CD4-positive, alpha-beta T cell treated with Interleukin-12 subunit alpha and Interleukin-12 subunit beta, for 1 hour (primary cell): ENCODE measurements at places on chromosomes 7 and 10.
A peak's percentile ranks its signal among the peaks of the same experiment; 100 is the strongest.

DNA sequence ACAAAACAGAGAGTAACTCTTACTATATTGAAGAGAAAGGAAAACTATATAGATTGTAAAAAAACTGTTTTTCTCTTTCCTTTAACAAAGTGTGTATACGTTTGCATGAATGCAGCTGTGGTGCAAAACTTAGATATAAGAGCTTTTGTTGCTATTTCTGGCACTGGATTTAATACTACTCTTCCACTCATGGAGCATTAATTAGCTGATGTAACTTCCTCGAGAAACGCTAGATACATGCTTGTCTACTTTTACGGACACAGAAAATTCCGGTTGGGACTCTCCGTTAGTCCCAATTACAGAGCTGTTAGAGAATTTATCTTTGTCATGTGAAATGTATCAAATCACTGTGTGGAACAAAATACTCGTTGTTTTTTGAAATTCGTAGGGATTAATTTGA lies 135.5 kb downstream of the ZNF22 start:
- DNase-seq, result no peak

DNA sequence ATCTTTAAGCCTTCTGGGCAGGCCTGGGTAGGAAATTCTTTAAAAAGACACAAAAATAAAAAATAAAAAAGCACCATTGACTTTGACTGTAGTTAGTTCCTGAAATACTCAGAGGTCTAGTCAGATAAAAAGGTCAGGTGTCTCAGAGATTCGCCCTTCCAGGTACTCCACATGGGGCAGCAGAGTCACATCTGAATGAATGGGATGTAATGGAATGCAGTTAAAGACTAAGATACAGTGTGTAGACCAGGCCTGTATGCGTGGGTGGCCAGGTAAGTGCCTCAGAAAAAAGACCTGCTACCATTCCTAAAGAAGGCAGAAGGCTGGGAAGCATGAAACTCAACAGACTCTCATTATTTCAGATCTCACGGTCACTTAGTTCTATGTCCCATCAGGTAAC lies 68.6 kb upstream of the SEM1 start:
- DNase-seq, result no peak

- no peak for DNase-seq
Observed at GRCh38 chr10:100359529-100360150, 12.6 kb downstream of the SCD start.

DNA sequence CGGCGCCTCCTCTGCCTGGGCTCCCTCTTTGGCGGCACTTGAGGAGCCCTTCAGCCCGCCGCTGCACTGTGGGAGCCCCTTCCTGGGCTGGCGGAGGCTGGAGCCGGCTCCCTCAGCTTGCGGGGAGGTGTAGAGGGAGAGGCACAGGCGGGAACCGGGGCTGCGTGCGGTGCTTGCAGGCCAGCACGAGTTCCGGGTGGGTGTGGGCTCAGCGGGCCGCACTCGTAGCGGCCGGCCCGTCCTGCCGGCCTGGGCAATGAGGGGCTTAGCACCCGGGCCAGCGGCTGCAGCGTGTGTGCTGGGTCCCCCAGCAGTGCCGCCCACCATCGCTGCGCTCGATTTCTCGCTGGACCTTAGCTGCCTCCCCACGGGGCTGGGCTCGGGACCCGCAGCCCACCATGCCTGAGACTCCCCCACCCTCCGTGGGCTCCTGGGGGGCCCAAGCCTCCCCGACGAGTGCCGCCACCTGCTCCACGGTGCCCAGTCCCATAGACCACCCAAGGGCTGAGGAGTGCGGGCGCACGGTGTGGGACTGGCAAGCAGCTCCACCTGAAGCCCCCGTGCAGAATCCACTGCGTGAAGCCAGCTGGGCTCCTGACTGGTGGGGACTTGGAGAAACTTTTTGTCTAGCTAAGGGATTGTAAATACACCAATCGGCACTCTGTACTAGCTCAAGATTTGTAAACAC lies 73.8 kb upstream of the KMT2E start:
- no peak for DNase-seq

DNA sequence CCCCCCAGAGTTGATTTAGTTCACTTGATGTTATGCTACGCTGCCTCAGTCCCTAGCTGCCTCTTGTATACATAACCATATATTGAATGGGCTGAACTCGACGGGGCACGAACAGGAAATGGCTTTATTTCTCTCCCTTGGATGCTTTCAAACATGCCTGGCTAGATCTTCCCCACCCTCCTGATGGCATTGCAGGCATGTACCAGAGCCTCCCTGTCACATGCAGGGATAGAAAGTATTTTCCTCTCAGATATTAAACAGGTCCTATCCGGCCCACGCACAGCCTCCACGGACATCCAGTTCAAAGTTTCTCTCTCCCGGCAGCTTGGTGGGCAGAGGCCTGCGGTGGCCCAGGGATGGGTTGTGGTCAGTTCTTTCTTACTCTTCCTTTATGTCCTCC lies 422.1 kb downstream of the RPS24 start:
- DNase-seq, result no peak

DNA sequence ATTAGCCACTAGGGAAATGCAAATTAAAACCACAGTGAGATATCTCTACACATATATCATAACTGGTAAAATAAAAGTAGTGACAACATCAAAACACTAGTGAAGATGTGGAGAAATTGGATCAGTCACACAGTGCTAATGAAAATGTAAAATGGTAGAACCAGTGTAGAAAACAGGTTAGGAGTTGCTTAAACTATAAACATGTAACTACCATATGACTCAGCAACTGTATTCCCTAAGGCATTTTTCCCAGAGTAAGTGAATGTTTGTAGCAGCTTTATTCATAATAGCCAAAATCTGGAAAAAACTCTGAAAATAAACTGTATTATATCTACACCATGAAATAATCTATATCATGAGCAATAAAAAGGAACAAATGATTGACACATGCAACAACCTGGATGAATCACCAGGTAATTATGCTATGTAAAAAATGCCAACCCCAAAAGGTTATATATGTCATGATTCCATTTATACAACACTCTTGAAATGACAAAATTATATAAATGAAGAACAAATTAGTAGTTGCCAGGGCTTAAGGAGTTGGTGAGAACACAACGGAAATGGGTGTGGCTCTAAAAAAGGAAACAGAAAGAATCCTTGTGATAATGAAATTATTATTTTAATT lies 22.8 kb downstream of the SLC25A40 start:
- DNase-seq, result no peak

DNA sequence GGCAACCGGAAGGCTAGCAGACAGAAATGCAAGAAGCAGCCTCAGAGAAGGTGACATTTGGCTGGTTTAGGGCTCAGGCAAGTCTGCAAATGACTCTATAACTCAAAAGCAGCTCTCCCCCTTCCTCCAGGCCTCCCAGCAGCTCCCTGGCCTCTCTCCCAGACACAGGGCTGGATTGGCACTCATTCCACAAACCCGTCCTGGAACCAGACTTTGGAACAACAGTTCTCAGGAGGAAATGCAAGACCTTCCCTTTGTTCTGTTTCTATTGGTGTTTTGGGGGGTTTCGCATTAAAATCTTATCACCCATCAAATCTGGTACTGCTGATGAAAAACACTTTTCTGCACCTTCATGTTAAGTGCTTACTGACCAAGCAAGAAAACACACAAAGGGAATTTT lies 40.3 kb upstream of the EFCAB10 start:
- no peak for DNase-seq

GRCh38 chr10:102407425-102408130 lies 11.0 kb downstream of the PSD start:
- peak; percentile 23 for DNase-seq

DNA sequence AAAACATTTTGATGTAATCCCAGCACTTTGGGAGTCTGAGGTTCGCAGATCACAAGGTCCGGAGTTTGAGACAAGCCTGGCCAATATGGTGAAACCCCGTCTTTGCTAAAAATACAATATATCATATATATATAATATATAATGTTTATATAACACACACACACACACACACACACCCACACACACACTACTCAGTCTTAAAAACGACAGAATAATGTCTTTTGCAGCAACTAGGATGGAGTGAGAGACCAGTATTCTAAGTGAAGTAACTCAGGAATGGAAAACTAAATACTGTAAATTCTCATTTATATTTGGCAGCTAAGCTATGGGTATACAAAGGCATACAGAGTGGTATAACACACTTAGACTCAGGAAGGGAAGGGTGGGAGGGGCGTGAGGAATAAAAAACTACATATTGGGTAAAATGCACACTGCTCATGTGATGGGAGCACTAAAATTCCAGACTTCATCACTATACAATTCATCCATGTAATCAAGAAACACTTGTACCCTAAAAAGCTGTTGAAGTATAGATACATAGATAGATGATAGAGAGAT lies 231.2 kb upstream of the SEMA3A start:
- no peak for DNase-seq

GRCh38 chr7:64872351-64873154 lies 30.5 kb upstream of the ZNF273 start:
- DNase-seq, result no peak
